ENCODE measurements at places on chromosomes 1 and 21. TPM values are rescaled to one million over a fixed set of nuclear protein-coding genes. Genes with fewer than 3 reads are reported as not detected.

DNA sequence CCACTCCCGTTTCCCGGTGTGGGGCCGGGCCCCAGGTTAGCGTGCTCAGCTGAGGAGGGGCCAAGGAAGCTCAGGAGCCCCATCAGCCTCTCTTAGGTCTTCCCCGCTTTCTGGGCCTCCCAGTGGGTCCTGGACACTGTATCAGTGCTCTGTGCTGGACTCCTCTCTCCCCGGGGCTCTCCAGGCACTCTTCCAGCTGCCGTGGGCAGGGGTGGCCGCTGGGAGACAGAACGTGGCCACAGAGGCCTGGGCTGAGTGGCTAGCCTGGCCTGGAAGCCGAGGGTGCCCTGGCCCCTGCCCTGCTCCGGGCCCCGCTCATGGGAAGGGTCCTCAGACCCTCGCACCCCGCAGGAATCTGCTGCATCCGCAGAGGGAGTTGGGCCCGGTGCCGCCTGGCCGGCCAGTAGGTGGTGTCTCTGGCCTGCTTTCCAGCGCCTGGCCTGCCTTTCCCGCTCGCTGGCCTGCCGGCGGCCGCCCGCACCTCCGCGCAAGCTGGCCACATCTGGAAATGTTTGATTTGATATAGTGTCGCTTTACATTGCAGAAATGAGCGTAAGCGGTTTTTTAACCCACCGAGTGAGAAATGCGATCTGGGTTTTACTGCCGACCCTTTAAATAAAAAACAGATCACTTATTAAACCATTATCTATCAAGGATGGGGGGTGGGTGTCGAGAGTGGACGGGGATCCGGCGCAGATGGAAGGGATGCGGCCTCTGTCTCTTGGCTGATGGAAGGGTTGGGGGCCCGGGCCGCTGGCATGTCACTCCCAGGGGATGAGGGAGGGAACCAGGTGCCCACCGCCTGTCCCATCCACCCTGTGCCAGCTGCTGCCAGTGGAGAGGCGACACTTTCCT is 74.4 kb upstream of the TTC34 start:
- DNase-seq: no peak

- no peak for DNase-seq
Observed at GRCh38 chr1:59125154-59125553, 171.7 kb upstream of the FGGY start.

DNA sequence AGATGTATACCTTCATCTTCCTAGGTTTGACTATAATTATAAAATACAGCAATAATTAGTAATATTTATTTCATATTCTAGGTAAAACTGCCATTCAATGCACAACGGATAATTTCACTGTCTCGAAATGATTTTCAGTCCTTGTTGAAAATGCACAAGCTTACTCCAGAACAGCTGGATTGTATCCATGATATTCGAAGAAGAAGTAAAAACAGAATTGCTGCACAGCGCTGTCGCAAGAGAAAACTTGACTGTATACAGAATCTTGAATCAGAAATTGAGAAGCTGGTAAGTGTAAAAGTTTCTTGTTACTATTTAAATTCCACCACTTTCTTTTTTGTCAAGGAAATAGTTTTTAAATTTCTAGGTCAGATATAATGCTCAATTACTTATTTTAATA is 30.7 kb downstream of the BACH1 start:
- no peak for DNase-seq

The BEND5 gene
- total RNA-seq: 2.3 TPM

- no peak for DNase-seq
Observed at GRCh38 chr1:208105756-208106155, 138.4 kb downstream of the PLXNA2 start.

GRCh38 chr1:229440851-229441537 is 7.1 kb upstream of the ACTA1 start:
- no peak for DNase-seq

- DNase-seq: no peak
Observed at GRCh38 chr1:165829888-165830287, 2.5 kb downstream of the UCK2 start.

GRCh38 chr1:247317702-247318101 is 14.0 kb downstream of the ZNF496 start:
- no peak for DNase-seq

DNA sequence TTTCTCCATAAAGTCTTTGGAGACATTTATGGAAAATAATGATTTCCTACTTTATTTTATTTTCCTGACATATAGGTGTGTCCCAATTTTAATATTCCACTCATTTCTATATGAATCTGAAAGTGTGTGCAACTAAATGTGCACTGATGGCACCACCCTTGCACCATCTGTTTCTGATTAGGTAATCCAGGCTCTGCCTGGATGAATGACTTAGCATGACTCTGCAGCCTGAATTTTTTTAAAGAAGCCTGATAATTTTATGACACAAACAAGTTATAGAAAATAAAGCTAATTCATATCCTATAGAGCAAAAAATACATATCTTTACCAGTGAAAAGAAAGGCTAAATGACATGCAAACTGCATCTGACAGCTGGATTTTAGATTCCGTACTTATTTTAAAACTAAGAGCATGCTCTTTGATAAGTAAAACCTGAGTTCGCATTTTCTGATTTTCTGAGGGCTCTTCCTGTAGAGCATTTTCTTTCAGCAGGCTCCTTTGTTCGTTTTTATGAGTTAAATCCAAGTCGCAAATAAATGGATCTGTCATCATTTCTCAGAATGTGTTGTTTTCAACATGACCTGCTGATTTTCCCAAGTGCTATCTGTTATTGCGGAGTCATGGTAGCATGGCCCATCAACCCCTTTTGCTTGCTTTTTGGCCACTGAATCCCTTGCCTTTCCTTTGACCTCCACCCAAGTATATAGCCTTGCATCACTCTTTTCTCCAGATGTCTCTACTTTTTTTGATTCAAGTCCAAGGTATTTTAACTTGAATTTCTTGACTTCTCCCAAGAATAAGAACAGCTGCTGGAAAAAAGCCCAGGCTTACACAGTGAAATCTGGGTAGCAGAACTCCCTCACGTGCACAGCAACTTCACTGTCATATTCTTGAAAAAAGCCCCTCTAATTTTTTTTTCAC is 52.8 kb upstream of the LYPLAL1 start:
- DNase-seq: no peak

The OPRD1 gene
- total RNA-seq: not detected

DNA sequence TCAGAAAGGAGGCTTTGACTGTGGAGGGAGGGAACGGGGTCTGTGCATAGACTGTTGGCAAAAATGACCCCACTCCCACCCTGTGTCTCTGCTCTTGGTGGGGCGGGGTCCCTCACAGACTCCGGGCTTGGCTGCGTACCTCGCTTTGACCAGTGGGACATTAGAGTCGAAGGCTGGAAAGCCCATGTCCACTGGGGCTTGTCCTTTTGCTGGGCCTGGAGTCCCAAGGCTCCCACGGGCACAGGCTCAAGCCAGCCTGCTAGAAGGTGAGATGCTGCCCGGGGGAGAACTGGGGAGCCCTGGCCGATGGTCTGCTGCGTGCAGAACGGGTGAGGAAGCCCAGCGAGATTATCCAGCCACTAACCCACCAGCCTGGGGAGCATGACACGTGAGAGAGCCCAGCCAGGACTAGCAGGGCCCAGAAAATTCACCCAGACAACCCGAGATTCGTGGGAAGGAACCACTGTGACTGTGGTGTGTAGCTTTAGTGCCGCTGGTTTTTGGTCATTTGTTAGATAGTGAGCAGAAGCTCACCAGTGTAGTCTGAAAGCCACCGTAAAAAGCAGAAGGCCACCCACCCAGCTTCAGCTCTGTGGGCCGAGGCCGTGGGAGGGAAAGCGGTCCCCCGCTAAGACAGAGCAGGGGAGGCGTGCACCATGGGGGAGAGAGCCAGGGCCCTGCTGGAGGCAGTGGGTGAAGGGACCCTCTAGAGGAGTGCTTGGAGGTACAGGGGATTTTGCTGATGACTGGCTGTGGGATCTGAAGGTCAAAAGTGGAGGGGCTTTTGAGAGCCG is 78.3 kb upstream of the C1orf174 start:
- no peak for DNase-seq

GRCh38 chr1:155694167-155694566 is 5.3 kb downstream of the DAP3 start:
- no peak for DNase-seq

The DMRTA2 gene
- 3.6 TPM for total RNA-seq

- no peak for DNase-seq
Observed at GRCh38 chr21:21605521-21605920, 607.3 kb downstream of the NCAM2 start.

DNA sequence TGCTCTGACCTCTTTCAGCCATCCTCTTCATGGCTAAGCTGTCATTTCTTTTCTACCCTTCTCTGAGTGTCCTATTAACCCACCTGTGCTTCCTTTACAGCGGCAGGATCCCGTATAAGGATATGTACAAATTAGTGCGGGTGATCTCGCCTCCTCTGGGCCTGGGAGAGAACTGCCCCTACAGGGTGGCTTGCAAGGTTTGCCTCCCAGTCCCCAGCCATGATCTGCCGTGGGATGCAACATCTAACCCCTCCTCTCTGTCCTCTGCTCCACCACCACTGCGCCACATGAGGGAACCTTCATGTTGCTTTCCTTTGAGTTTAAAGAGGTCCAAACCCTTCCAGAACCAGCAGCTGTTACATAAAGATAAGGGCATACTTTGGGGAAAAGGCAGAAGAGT is 282.2 kb downstream of the ZNF648 start:
- DNase-seq: no peak

DNA sequence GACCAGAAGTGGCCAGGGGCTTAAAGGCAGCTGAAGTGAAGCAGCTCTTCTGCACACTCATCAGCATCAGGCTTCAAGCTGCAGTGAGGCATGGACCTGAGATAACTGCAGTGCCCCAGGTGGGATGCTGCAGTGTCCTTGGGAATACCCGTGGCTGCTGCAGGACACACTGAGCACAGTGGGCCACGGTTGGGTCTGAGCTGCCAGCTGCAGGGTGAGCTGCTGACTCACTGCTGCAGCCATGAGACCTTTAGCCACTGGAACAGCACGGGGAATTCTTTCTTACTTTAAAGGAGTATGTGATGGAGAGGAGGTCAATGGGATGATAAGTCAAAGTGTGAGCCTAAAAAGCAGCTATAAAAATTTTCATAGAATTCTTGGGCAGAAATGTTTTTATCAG is 102.1 kb downstream of the XCL2 start:
- no peak for DNase-seq

The EPHA8 gene
- total RNA-seq: 0.19 TPM

The KRTAP21-1 gene
- total RNA-seq: not detected

DNA sequence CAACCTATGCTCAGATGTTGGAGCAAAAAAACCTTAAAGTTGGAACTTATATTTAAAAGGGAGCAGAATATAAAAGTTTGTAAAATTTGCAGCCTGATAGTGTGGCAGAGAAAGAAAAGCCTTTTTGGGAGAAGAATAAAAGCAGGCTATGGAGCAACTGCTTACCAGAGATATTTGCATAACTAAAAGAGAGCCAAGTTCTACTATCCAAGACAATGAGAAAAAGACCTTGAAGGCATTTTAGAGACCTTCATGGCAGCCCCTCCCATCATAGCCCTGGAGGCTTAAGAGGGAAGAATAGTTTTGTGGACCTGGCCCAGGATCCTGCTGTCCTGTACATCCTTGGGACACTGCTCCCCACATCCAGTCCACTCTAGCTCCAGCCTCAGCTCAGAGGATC is 312.5 kb upstream of the ZRANB2 start:
- no peak for DNase-seq

DNA sequence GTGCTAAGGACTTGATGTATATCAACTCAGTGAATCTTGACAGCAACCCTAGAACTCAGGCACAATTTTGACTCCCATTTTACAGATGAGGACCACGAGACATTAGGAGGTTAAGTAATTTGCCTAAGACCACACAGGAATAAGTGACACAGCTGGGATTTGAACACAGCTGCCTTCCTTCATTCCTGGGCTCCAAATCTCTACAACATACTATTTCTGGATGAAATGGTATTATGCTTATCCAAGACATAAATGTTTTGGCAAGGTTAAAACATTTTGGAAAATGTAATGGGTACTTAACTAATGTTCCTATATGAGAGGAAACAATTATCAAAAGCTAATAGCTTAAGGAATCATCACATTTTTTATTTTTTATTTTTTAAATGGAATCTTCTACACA is 4.8 kb downstream of the CLDN8 start:
- no peak for DNase-seq
